ENCODE measurements at places on chromosomes 6 and 20. TPM values are rescaled to one million over a fixed set of nuclear protein-coding genes. Genes with fewer than 3 reads are reported as not detected.

SLC2A4RG gene
- 69.9 TPM for total RNA-seq

TREM2 gene
- not detected for total RNA-seq

BTNL2 gene
- not detected for total RNA-seq

ANKEF1 gene
- 4.8 TPM for total RNA-seq

BANF2 gene
- not detected for total RNA-seq

KIFC1 gene
- 187 TPM for total RNA-seq

DNA sequence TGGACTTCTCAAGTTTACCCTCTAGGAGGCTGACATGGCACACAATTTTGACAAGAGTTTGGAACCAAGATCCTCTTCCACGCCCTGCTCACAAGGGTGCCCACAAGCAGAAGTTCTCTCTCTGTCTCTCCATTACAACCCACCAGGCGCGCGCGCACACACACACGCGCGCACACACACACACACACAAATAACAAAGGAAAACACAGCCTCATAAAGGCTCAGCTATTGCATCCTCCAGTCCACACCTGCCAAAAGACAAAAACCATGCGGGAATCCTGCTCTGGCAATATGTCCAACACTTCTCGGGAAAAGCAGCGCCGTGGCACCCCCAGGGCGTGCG lies 870 bp downstream of the PAK5 start:
- DNase-seq = no peak
- peaks cover 18% of the 10 kb centered on the region for H3K27me3 ChIP-seq
- no peaks in the 10 kb centered on the region for H3K4me1 ChIP-seq
- H3K27ac ChIP-seq = no peak overlapping the region
- no peak overlapping the region for H3K4me3 ChIP-seq

GRCh38 chr6:77457720-77458349 lies 5.5 kb downstream of the HTR1B start:
- H3K4me3 ChIP-seq = no peak overlapping the region
- H3K4me1 ChIP-seq = peaks cover 3% of the 10 kb centered on the region
- peaks cover 37% of the 10 kb centered on the region for H3K27me3 ChIP-seq
- no peak overlapping the region for H3K27ac ChIP-seq

DNA sequence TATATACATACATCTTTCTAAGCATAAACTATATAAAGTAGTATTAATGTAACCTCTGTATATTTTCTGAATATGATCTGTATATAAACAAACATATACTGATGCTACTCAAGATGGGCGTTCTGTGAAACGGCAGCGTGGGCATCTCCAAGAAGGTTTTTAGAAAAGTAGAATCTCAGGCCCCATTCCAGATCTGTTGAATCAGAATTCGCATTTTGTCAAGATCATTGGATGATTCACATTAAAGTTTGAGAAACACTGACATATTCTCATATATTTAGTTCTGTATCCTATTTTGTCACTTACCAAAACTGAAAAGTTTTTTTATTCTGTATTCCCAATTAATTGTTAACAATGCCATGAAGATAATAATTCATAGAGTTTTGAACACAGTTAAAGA lies 5.5 kb downstream of the C6orf141 start:
- H3K4me3 ChIP-seq = no peak overlapping the region
- H3K27ac ChIP-seq = no peak overlapping the region
- H3K36me3 ChIP-seq = no peaks in the 10 kb centered on the region
- peaks cover 10% of the 10 kb centered on the region for H3K4me1 ChIP-seq

DNA sequence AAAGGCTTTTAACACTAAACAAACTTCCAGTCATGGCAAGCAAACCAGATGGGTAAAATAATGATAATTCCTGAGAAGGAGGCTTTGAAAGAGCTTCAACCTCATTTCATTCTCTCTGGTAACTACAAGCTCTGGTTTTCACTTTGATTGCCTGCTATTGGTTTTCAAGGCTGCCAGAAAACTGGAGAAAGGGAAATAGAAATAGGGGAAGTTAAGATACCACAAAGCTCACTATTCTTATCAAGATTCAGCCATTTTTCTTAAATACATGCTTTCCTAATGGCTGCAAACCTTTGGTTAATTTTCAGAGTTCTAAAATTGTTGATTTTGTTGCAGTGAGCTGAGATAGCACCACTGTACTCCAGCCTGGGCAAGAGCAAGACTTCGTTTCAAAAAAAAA lies 42.5 kb upstream of the NELFCD start:
- no peak overlapping the region for H3K4me3 ChIP-seq
- no peak for DNase-seq
- H3K27ac ChIP-seq = no peak overlapping the region
- H3K36me3 ChIP-seq = no peaks in the 10 kb centered on the region
- peaks cover 54% of the 10 kb centered on the region for H3K27me3 ChIP-seq

- no peaks in the 10 kb centered on the region for H3K4me1 ChIP-seq
- H3K27me3 ChIP-seq = no peaks in the 10 kb centered on the region
- H3K36me3 ChIP-seq = peaks cover 15% of the 10 kb centered on the region
Observed at GRCh38 chr20:13756551-13756950, 28.2 kb downstream of the ESF1 start.

- H3K4me1 ChIP-seq = peaks cover 16% of the 10 kb centered on the region
- no peak overlapping the region for H3K4me3 ChIP-seq
- no peak overlapping the region for H3K27ac ChIP-seq
- H3K36me3 ChIP-seq = peaks cover 11% of the 10 kb centered on the region
- DNase-seq = no peak
Observed at GRCh38 chr6:109695468-109695867, 4.4 kb downstream of the FIG4 start.

- no peak overlapping the region for H3K27ac ChIP-seq
- no peaks in the 10 kb centered on the region for H3K36me3 ChIP-seq
Observed at GRCh38 chr6:74588094-74588832, 617.6 kb downstream of the COL12A1 start.

DNA sequence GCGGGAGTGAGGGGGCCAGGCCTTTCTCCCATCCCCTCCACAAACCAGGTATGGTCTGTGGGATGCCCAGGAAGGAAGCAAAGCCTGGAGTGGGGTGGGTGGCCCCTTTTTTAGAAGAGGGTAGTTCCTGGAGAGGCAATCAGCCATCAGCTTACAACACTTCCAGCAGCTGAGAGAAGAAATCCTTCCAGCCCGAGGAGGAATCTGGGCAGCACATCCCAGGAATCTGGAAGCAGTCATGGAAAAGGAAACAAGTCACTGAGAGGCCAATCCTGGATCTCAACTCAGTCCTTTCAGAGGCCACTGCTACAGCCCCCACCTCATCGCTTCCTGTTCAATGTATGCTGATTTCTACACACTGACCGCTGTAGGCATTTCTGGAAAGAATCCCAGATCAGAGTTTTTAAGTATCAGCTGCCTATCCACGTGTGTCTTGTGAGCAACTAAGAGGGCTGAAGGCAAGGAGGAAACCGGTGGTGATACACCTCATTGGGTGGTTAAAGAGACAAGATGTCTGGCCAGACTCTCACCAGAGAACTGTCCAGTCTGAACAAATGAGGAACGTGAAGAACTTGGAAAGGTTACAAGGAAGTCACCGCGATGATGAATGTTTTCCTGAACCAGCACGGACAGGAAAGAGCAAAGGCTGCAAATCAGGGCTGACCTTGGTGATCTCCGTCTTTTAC lies 92.9 kb upstream of the SHLD1 start:
- H3K36me3 ChIP-seq = peaks cover 2% of the 10 kb centered on the region
- no peak overlapping the region for H3K27ac ChIP-seq
- H3K4me1 ChIP-seq = peaks cover 11% of the 10 kb centered on the region

DNA sequence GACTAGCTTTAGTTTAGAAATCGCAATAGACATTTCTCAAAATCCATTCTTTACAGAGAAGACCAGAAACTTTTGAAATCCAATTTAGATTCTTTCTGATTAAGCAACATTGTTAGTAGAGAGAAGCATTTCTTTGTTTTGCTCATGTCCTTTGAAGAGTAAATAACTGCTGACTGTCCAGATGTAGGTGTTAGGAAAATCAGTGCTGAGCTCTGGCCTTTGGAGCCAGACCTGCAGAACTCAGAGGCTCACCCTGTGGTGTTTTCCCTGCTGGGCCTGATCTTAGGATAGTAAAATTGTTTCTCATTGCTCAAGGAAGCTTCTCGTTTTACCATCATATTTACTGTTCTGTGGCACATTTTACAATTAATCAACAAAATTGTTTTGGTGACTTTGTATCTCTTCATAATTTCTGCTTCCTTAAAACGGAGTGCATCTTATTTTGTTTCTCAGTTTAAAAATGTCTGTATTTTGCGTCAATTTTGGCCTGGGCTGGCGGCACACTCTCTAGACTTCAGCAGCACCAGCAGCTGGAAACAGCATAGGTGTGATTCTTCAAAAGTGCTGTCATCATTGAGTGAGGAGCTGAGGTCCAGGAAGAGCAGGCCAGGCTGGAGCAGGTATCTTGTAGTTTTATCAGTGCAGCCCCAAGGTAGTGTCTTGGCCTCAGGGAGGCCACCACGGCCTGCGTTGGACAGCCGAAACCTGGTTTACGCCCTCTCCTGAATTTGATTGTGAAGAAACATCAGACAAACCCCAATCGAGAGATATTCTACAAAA lies 8.3 kb upstream of the ZDHHC14 start:
- H3K4me3 ChIP-seq = no peak overlapping the region
- DNase-seq = no peak
- H3K4me1 ChIP-seq = peaks cover 15% of the 10 kb centered on the region
- H3K27ac ChIP-seq = no peak overlapping the region
- peaks cover 42% of the 10 kb centered on the region for H3K27me3 ChIP-seq

GRCh38 chr6:8383584-8383983 lies 51.8 kb downstream of the SLC35B3 start:
- H3K4me1 ChIP-seq = no peaks in the 10 kb centered on the region
- H3K4me3 ChIP-seq = no peak overlapping the region
- H3K27ac ChIP-seq = no peak overlapping the region
- no peak for DNase-seq

DNA sequence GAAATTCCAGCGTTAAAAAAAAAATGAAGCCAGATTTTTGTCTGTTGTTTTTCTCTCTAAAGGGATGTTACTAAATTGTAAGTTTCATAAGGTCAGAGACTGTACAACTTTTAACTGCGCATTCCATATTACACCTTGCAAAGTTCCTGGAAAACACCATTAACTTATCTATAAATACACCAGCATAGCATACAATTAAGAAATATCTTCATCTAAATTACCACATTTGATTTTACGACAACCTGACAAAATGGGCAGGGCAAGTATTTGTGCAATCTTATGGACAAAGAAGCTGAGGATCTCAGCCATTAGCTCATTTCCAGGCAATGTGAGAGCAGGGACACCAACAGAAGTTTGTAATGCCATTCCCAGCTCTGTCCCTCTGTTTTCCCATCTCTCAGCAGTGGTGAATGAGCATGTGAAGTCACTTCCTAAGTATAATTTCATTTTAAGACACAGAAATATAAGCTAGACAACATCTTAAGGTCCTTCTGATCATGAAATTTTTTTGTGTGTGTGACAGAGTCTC lies 12.9 kb upstream of the GCM1 start:
- DNase-seq = no peak
- no peak overlapping the region for H3K27ac ChIP-seq
- peaks cover 6% of the 10 kb centered on the region for H3K36me3 ChIP-seq
- H3K4me1 ChIP-seq = peaks cover 6% of the 10 kb centered on the region
- no peaks in the 10 kb centered on the region for H3K27me3 ChIP-seq

- H3K4me3 ChIP-seq = no peak overlapping the region
- no peaks in the 10 kb centered on the region for H3K36me3 ChIP-seq
- H3K27ac ChIP-seq = no peak overlapping the region
- DNase-seq = peak; percentile 29
- no peaks in the 10 kb centered on the region for H3K27me3 ChIP-seq
Observed at GRCh38 chr20:59670786-59671492, 66.6 kb downstream of the PHACTR3 start.

DNA sequence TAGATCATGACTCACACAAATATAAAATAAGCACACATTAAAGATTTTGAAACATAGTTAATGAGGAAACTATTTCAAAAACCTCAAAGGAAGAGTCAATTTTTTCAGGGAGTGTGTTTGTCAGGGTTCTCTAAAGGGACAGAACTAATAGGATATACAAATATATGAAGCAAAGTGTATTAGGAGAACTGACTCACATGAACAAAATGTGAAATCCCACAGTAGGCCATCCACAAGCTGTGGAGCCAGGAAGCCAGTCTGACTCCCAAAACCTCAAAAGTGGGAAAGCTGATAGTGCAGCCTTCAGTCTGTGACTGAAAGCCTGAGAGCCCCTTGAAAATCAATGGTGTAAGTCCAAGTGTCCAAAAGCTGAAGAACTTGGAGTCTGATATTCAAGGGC lies 898.0 kb upstream of the EYS start:
- H3K27ac ChIP-seq = no peak overlapping the region
- H3K27me3 ChIP-seq = no peaks in the 10 kb centered on the region
- no peaks in the 10 kb centered on the region for H3K36me3 ChIP-seq
- no peaks in the 10 kb centered on the region for H3K4me1 ChIP-seq

DNA sequence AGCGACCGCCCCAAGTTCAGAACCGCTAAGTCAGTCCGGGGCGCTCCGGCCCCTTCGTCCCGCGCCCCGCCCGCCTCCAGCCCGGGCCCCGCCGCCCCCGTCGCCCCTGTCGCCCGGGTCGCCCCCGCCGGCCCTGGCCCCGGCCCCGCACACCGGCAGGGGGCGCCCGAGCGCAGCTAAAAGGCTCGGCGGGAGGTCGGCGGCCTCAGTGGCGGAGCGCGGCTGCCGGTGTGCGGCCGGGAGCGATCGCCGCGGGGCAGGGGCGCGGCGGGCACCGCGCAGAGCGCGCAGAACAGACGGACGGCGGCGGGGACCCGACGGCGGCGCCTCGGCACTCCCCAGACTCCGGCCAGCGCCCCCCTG lies at the start of gene FNDC1:
Gene FNDC1, plus strand, starts transcription at position 208 of the 363 bp plus-strand sequence. CDS start 197 bp downstream, outside the sequence.
- DNase-seq = peak; percentile 65
- H3K4me3 ChIP-seq = peak within 1 kb of the TSS; percentile 57
- peaks cover 18% of the 10 kb centered on the region for H3K4me1 ChIP-seq
- H3K27ac ChIP-seq = no peak within 1 kb of the TSS

GRCh38 chr6:111119571-111120329 lies 32.4 kb downstream of the SLC16A10 start:
- no peaks in the 10 kb centered on the region for H3K27me3 ChIP-seq
- DNase-seq = no peak
- H3K4me1 ChIP-seq = peaks cover 12% of the 10 kb centered on the region
- H3K27ac ChIP-seq = no peak overlapping the region

DNA sequence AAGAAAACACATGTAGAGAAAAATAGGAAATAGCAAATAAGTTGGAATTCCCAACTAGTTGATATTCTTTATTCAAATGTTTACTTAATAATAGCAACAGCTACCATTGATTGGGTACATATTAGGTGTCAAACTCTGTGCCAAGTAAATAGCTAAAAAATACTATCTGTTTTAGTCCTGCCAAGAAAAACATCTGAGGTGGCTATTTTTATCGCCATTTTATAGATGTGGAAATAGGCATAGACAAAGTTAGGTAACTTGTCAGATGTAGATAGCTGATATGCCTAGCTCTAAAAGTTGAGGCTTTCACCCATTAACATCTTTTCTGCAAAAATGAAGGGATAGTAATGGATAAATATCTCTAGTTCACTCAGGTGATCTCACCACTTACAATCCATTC lies 549.2 kb upstream of the ID4 start:
- H3K4me1 ChIP-seq = no peaks in the 10 kb centered on the region

- H3K36me3 ChIP-seq = peaks cover 25% of the 10 kb centered on the region
- peak; percentile 87 for DNase-seq
Observed at GRCh38 chr6:36118550-36119107, 11.7 kb upstream of the MAPK13 start.
